ENCODE measurements at places on chromosomes 3 and 15. TPM values are rescaled to one million over a fixed set of nuclear protein-coding genes. Genes with fewer than 3 reads are reported as not detected.

DNA sequence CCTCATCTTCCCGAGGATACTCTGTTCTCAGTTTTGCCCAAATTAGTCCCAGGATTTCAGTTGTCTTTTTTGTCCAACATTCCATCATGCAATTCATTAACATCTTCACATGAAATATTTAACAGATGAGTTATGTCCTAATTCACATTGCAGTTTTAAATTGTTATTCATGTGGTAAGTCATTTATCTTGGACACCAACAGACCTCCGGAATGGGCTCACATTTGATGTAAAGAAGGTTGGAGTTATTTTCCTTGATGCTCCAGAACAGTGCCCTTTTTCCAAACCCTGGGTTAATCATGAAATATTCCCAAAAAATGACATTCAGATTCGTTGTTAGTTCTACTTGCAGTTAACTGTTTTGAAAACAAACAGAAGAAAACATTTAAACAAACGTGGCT lies 32.8 kb upstream of the LRTM1 start:
- no peaks in the 10 kb centered on the region for H3K36me3 ChIP-seq
- H3K4me1 ChIP-seq = no peaks in the 10 kb centered on the region
- H3K4me3 ChIP-seq = no peak overlapping the region
- H3K27me3 ChIP-seq = no peaks in the 10 kb centered on the region
- no peak overlapping the region for H3K27ac ChIP-seq
- no peak for DNase-seq

- peak overlapping the region; percentile 90 for H3K4me3 ChIP-seq
- H3K36me3 ChIP-seq = peaks cover 23% of the 10 kb centered on the region
- H3K27me3 ChIP-seq = no peaks in the 10 kb centered on the region
- no peak for DNase-seq
- H3K27ac ChIP-seq = peak overlapping the region; percentile 86
These were observed 781 bp downstream of the TRNT1 start for GRCh38 chr3:3127432-3128010.

- DNase-seq = no peak
- H3K27me3 ChIP-seq = no peaks in the 10 kb centered on the region
- no peaks in the 10 kb centered on the region for H3K4me1 ChIP-seq
- no peaks in the 10 kb centered on the region for H3K36me3 ChIP-seq
- no peak overlapping the region for H3K27ac ChIP-seq
These were observed 8.3 kb downstream of the PSTPIP1 start for GRCh38 chr15:77002954-77003912.

- no peak overlapping the region for H3K27ac ChIP-seq
- no peak for DNase-seq
- H3K4me1 ChIP-seq = no peaks in the 10 kb centered on the region
These were observed 536.8 kb downstream of the CADM2 start for GRCh38 chr3:85495602-85496001.

DNA sequence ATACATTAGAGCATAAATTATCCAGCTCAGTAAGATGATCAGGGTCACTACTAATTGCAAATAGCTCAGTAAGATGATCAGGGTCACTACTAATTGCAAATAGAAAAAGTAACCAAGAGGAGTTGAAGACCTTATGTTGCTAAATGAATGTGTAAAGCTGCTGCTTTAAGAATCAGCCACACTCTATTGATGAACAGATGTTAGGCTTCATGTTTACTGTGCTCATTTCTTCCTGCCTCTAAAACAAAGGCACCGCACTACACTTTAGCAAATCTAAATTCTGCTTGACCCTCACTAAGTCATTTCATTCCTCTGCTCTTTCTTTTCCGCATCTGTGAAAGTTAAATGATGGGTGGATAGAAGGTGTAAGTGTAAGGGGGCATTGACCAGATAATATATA lies 92.6 kb upstream of the PLSCR4 start:
- H3K4me3 ChIP-seq = no peak overlapping the region
- no peak for DNase-seq
- H3K27me3 ChIP-seq = no peaks in the 10 kb centered on the region
- no peak overlapping the region for H3K27ac ChIP-seq
- H3K4me1 ChIP-seq = no peaks in the 10 kb centered on the region

DNA sequence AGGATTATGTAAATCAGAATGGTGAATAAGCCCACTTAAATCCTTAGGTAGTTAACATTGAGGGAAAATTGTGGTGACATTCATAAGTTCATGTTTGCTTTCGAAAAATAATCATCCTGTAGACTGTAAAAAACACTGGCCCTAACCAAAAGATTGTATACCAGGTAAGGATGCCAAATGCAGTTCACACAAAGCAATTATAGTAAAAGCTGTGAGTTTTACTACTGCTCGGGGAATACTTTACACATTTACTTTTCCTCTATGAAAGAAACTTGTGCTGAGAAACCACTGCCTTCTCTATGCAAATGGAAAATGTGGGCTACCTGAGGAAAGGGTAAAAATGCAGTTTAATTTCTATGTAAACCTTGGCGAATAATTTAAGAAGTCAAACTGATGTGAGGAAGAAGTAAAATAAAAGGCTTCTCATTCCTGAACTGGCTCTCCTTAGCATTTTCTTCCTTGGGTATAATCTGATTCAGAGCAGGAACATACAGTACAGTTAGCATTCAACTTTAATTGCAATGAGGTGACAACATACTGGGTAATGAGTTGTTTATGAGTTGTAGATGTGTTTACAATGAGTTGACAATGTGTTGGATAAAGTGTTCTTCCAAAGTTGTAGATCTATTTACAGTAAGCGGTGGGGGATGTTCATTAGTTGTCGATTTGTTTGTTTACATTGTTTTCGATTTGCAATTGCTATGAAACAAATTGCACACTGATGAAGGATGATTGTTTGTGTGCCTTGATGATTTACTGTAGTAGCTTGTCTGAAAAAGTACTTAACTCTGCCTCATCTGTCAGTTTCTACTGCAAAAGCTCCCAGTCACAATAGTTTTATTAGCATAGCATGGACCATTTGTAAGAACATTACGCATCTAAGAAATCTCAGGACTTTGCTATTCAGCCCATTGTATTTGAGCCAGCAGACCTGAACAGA lies 453.0 kb upstream of the DPH6 start:
- no peaks in the 10 kb centered on the region for H3K4me1 ChIP-seq
- DNase-seq = no peak
- H3K4me3 ChIP-seq = no peak overlapping the region
- H3K27ac ChIP-seq = no peak overlapping the region

DNA sequence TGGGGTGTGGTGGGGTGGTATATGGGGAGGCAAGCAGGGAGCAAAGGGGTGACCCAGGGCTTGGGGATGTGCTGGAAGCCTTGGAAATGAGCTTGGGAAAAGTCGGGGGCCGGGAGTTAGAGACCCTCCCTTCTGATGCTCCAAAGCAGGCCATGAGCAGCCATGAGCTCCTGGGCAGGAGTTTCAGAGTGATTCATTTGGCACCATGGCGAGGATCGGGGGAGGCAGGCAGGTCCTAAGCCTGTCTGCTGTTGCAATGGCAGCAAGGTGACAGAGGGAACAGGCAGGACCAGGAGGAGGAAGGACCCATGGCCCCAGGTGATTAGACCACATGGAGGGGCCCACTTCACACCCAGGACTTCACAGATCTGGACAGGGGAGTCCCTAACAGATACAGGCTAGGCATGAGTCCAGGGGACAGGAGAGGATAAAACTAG lies 21.3 kb downstream of the RGMA start:
- DNase-seq = no peak
- peaks cover 4% of the 10 kb centered on the region for H3K36me3 ChIP-seq
- H3K4me1 ChIP-seq = no peaks in the 10 kb centered on the region
- peaks cover 34% of the 10 kb centered on the region for H3K27me3 ChIP-seq
- H3K4me3 ChIP-seq = no peak overlapping the region

- H3K4me1 ChIP-seq = no peaks in the 10 kb centered on the region
- H3K27ac ChIP-seq = no peak overlapping the region
- no peaks in the 10 kb centered on the region for H3K27me3 ChIP-seq
- H3K36me3 ChIP-seq = no peaks in the 10 kb centered on the region
- H3K4me3 ChIP-seq = no peak overlapping the region
- DNase-seq = no peak
These were observed 891.4 kb downstream of the NTRK3 start for GRCh38 chr15:87365186-87365585.

GRCh38 chr3:5002174-5002870 lies 23.1 kb downstream of the BHLHE40 start:
- no peak for DNase-seq
- no peaks in the 10 kb centered on the region for H3K36me3 ChIP-seq
- H3K4me3 ChIP-seq = no peak overlapping the region
- no peak overlapping the region for H3K27ac ChIP-seq

The TMEM108 gene
- polyA plus RNA-seq = 2.8 TPM

The ANKRD63 gene
- polyA plus RNA-seq = 0.16 TPM

The CEMIP gene
- 2.5 TPM for polyA plus RNA-seq

Data from large intestine (tissue), 12 donors.